Activated T-cell treated with anti-CD3 and anti-CD28 coated beads, Interleukin-2, amount 50 U/mL, for 48 hours (primary cell): ENCODE measurements at places on chromosomes 1 and 21.
A peak's percentile ranks its signal among the peaks of the same experiment; 100 is the strongest.

- no peak for DNase-seq
Measured at GRCh38 chr1:111878649-111879048, 110.8 kb downstream of the KCND3 start.

DNA sequence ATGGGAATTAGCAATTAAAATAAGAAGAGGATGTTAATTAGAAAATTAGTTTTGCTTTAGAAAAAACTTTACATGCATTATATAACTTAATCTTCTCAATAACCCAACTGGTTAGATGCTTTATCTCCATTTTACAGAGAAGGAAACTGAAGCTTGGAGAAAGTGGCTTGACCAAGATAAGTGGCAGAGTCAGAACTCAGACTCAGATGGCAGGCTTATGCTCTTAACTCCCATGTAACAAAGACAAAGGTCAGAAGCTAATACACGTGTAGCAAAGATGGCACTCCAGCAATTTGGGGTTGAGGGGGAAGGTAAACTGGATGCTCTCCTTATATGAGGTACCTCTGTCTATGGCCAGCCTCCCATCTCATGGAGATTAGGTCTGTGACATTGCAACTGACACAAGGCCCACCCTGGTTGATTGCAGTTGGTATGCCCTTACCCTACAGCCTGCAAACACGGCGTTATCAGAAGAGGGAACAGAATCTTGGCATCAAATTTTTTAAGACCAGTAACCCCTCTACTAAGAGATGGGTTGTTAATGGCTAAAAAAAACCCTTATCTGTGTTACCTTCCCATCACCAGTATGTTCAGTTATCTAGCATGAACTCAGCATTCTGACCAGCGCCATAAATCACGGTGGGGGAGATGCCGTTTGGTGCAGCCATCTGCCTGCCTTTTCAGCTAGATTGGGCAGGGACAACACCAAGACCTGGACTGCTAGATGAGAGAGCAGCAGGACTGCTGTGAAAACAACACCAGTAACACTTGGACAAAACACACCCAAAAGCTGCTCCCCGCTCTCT is 97.0 kb downstream of the UBR4 start:
- no peak for DNase-seq

GRCh38 chr1:45043094-45043493 is 31.0 kb downstream of the UROD start:
- DNase-seq = no peak

DNA sequence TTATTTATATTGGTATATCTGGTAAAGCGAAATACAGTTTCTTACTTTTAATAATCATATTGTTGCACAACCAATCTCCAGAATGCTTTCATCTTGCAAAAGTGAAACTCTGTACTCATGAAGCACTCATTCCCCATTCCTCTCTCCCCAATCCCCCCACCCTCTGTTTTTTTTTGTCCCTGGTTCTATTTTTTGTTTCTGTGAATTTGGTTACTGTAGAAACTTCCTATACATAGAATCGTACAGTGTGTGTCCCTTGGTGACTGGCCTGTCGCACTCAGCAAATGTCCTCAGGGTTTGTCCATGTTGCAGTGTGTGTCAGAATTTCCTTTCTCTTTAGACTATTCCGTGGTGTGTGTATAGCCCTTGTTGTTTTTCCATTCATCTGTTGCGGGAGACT is 7.9 kb upstream of the NLRP3 start:
- DNase-seq = no peak

GRCh38 chr1:93395195-93395594 is 49.5 kb downstream of the DR1 start:
- no peak for DNase-seq

GRCh38 chr21:43783098-43783700 is 6.2 kb upstream of the RRP1 start:
- peak; percentile 29 for DNase-seq

- no peak for DNase-seq
Measured at GRCh38 chr1:236645016-236645680, 40.8 kb upstream of the HEATR1 start.

DNA sequence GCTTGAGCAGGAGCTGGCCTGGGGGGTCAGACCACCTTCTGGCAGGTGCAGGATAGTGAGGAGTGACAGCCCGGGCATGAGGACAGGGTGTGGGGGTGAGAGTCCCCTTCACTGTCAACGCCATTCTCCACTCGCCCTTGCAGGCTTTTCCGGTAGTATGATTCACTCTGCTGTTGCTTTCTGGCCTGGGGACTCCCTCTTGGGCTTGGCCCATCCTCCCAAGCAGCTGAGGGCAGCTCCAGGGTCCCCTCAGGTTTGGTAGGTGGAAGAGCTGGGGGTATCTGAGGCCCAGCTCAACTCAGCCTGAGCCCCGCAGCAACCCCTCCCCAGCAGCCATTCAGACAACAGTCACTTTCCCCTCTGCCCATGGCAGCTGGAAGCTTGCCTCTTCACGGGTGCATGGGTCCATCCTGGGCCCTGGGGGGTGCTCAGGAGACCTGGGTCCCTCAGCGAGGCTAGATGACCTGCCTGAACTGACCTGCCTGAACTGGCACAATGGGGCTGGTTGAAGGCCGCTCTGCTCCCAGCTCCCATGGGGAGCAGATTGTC is 1.3 kb downstream of the CLDN19 start:
- DNase-seq = no peak

- DNase-seq = no peak
Measured at GRCh38 chr1:226603858-226604559, 55.4 kb downstream of the STUM start.

DNA sequence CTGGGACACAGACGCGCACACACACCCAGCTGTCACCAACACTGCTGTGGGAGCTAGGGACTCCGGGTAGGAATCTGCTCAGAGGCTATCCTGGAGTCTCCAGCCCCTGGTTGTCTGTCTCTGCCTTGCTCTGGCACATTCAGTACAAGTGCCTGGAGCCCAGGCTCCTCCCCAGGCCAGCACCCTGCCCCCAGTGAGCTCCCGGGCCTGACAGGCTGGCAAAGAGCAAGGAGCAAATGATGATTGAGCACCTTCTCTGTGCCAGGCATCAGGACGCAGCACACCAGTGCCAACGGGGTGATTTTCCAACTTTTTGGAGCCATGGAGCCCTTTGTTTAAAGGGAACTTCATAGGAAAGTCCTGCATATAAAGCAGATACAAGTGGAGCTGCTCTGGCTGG is 6.5 kb downstream of the CNTN2 start:
- no peak for DNase-seq

GRCh38 chr1:2840036-2840809 is 38.7 kb upstream of the TTC34 start:
- peak; percentile 75 for DNase-seq

DNA sequence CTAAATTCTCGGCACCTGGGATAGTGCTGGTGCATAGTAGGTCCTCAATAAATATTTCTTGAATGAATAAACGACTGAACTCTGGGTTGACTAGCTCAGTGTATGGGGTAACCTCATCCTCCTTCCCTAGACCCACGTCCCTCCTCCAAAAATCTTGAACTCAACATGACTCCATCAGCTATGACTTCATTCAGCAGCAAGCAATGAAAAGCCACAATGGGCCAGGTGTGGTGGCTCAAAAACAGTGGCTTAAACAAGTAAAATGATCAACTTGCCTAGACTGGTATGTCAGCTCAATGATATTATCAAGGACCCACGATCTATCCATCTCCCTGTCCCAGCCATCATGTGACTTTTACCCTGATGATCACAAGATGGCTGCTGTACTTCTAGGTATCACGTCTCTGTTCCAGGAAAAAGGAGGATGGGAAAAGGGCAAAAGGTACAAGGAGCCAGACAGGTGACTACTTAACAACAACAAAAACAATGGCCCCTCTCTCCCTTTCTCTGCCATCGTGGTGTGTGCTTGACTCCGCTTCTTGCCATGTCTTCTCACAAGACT is 13.0 kb upstream of the PAQR7 start:
- no peak for DNase-seq

DNA sequence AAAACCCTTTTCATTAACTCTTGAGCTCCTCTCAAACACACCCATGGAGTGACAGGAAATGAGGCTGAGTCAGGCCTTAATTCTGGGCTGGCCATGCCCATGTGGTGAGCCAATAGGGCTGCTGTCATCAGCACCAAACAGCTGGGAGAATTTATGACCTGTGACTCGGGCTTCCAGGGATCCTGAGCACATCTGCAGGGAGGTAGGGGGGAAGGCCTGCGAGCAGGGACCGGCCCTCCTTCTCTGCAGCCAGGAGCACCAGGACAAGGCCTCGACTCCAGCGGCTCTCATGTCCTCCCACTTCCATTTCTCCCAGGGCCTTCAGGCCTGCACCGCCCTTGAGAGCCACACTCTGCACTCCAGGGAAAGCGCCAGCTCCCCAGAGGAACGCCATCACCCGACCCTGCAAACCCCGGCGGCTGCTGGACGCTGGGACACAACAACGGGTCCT is 14.6 kb downstream of the RIPK4 start:
- DNase-seq = no peak

- peak; percentile 43 for DNase-seq
Measured at GRCh38 chr21:35226968-35227744, 178.1 kb upstream of the RUNX1 start.

DNA sequence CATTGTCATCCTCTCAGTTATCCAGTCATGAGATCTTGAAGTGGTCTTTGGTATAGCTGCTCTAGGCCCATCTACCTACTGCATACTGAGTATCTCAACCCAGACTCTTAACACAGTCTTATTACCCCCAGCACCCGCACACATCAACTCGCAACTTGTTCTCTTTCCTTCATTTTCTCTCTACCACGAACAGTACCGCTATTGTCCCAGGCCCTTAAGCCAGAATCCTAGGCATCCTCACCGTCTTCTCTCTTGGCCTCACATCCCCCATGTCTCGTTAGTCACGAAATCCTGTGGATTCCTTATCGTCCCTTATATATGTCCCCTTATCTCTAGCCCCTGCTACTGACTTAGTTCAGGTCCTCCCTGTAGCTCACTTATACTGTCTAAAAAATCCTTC is 126.4 kb downstream of the TMEM53 start:
- no peak for DNase-seq

DNA sequence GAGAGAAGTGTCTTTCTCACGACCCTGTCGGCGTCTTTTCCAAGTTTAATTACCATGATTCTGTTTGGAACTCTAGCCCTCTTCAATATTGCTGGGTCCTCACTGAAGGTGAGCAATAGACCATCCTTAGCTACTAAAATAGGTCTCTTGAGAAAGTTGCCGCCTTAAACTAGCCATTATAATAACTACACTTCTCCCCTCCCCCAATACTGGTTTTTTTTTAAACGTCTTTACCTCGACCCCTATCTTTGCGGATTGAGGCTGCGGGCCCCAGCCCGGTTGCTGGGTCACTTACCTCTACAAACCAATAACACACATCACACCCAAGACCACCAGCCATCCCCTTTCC is 672 bp downstream of the ENSA start:
- DNase-seq = no peak

DNA sequence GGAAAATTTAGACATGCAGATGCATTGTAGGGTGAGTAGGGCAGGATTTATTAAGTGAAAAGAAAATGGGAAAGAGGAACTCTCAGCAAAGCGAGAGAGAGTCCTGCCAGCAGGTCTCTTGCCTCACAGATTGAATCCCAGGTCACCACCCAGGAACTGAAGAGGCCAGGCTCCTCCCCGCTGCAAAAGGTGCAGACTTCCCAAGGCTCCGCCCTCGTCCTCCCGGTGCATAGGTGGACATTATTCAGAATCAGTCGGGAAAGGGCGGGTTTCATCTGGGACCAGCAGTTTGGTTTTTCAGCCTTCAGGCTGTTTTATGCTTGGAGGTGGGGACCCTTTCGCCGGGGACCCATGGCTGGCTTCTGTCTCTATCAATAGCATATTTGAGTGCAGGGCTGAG is 41.6 kb upstream of the APP start:
- no peak for DNase-seq

- no peak for DNase-seq
Measured at GRCh38 chr1:145889722-145890121, 4.1 kb upstream of the ANKRD35 start.

- DNase-seq = no peak
Measured at GRCh38 chr1:192066202-192066601, 92.1 kb upstream of the RGS18 start.

GRCh38 chr1:205914155-205914507 is 29.1 kb downstream of the SLC26A9 start:
- no peak for DNase-seq

DNA sequence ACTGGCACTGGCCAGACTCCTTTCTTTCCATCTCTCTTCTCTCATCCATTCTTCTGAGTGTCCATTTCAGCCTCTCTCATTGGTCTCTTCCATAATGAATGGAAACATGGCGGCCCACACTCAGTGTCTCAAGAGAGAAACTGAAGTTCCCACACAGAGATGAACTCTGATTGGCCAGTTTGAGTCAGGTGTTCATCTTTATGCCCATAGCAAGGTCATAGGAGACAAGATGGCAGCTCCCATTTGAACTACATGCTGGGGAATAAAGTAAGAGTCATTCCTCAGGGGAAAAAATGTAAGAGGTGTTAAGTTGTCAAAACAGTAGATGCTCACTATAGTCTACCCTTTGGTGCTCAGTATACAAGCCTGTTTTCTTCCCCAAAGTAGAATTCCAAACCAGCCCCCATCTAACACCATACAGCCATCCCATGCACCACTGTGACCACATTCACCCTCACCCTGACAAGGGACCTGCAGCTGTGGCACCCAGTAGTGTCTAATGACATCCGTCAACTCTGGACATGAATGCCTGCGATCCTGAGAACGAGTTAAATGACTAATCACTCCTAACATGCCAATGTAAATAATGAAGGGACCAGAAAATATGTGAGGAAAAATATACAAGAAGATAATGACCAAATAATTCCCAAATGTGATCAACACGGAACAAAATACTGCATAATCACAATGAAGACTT is 12.4 kb downstream of the CDA start:
- DNase-seq = no peak

GRCh38 chr1:157639800-157640199 is 41.9 kb upstream of the FCRL4 start:
- DNase-seq = no peak

GRCh38 chr1:17199267-17200044 is 5.5 kb upstream of the PADI1 start:
- DNase-seq = peak; percentile 37

- no peak for DNase-seq
Measured at GRCh38 chr1:164473544-164473943, 85.4 kb upstream of the PBX1 start.

DNA sequence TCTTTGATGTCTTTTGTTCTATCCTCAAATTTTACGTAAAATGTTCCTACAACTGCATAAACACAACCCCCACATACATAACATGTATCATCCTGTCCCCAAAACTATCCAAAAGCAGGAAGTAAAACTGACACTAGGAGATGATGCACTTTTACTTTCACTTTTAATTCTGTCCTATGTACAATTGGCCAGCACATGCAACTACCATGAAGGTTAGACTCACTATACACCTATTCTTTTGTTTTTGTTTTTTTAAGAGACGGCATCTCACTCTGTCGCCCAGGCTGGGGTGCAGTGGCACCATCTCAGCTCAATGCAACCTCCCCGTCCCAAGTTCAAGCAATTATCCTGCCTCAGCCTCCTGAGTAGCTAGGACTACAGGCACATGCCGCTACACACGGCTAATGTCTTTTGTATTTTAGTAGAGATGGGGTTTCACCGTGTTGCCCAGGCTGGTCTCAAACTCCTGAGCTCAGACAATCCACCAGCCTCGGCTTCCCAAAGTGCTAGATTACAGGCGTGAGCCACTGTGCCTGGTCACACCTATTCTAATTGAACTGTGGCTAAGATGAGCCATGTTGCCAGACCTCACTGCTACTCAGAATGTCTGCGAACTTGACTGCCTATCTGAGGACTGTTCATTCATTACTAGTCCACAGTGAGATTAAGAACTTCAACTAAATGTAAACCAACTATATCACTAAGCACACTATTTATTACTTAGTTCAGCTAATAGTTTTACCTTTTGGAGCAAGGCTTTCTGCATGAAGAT is 48.0 kb downstream of the TOR3A start:
- peak; percentile 62 for DNase-seq

GRCh38 chr1:111733992-111734341 is 5.2 kb downstream of the INKA2 start:
- no peak for DNase-seq
